ENCODE measurements at places on chromosomes 4 and X.

DNA sequence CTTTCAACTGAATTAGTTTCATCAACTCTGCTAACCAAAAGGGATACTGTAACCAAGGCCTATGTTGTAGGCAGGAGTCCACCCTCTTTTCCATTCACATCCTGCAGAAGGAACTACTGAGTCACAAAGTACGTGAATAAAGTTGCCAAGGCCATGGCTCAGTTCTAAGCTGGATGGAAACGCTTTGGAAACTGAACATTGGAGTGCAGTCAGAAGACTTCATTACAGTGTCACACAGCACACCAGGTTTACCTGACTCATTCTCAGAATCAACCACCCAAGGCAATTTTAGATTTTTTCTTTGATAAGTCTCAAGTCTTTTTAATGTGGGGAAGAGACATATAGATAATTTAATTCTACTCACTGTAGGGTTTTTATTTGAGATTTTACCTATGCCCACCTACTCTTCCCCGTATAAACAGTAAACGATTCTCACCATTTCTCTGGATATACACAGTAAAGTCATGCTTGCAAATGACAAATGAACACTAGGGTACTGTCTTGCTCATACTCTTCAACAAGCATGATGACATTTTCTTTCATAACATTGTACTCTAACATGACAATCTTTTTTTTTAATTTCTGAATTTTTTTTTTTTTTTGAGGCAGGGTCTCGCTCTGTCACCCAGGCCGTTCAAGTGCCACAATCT, 58.9 kb upstream of the RBM47 start:
- no peak for DNase-seq

GRCh38 chr4:8912506-8912905, 40.9 kb upstream of the HMX1 start:
- DNase-seq, result no peak

DNA sequence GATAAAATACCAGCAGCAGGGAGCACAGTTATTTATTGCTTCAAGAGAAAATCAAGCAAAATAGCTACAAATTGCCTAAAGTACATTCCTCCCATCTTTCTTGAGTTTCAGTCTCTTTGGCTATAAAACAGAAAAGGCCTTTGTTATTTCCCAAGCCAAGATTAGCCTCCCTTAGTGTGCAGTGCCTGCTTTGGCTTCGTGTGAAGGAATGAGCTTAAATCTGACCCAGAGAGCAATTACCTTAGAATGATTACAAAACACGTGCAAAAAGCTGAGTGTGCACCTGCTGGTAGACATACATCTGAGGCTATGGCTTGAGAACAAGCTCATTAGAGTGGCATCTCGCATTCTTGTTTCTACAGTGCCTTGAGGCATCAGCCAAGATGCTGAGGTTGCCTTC, 250.8 kb downstream of the C4orf33 start:
- no peak for DNase-seq

DNA sequence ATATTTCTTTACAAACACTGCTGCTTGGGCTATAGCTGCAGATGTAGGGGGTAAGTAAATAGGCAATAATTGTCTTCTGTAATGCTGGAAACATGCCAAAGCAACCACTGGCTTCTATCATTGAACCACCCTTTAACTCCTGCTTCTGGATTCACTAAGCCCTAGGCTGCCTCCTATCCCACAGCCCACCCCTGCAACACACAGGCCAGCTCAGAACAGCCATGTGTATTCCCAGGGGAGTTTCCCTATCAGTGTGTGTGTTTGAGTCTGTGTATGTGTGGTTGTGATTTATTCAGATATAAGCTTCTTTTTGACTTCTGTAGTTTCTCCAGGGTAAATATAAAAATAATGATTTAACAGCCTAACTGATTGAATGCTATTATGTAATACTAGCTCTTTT, 291.3 kb downstream of the PCDH10 start:
- DNase-seq, result no peak

GRCh38 chr4:182022909-182023308, 220.3 kb upstream of the TENM3 start:
- no peak for DNase-seq

GRCh38 chrX:74922922-74923543, 2.2 kb downstream of the NEXMIF start:
- peak; percentile 1 for DNase-seq

- DNase-seq, result no peak
These were observed 23.8 kb downstream of the GRIA2 start for GRCh38 chr4:157244348-157244747.

DNA sequence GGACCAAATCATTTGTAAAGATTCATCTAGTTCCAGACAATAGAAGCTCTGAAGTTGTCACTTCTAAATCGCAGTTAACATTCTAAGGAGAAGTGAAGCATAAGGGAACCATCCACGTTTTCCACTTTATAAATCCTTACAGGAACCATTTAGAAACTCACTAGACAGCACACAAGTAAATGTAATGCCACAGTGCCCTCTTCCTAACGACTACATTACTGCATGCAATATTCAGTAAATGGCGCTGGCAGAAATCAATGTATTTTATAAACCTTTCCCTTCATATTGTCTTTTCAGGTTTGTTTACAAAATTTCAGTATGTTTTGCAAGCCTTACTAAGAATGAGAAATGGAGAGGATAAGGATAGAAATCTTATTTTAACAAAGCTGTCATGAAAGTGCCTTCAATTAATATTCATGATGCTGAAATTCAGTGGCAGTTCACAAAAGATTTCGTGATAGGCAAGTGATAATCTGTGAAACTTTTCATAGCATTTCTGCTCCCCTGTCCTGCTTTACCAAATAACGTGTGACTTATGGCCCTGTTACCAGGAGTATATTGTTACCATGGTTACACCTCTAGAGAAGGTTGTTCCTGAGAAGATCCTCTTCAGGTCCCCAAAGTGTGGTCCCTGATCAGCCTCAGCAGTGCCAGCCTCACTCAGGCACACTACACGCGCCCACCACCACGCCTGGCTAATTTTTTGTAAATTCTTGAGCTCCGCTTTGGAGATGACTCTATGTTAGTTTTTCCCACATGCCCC, 54.2 kb downstream of the TMA16 start:
- DNase-seq, result peak; percentile 86

- DNase-seq, result no peak
These were observed 644.1 kb downstream of the MID1IP1 start for GRCh38 chrX:39445336-39445735.

All from Kasumi-1 (cell line).